Osteocyte (in vitro differentiated cells): ENCODE measurements at places on chromosomes 1 and 21. TPM values are rescaled to one million over a fixed set of nuclear protein-coding genes. Genes with fewer than 3 reads are reported as not detected.

DNA sequence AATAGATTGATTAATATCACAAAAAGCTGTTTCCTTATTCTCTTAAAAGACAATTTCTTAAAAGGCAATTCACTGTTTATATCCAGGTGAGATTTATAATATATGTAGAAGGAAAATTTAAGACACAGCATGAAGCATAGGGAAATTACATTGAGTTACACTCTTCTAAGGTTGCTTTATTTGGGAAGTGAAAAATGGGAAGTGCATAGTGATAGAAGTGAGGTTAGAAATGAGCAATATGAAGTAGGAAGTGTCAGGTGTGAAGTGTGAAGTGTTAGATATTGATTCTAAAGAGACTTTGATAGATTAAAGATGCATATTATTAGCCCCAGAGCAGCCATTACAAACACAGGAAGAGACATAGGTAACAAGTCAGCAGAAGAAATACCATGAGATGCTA is 40.3 kb downstream of the FH start:
- H3K27ac ChIP-seq = no peak overlapping the region
- H3K36me3 ChIP-seq = no peaks in the 10 kb centered on the region
- no peak for DNase-seq
- H3K4me1 ChIP-seq = peaks cover 31% of the 10 kb centered on the region
- H3K4me3 ChIP-seq = no peak overlapping the region

DNA sequence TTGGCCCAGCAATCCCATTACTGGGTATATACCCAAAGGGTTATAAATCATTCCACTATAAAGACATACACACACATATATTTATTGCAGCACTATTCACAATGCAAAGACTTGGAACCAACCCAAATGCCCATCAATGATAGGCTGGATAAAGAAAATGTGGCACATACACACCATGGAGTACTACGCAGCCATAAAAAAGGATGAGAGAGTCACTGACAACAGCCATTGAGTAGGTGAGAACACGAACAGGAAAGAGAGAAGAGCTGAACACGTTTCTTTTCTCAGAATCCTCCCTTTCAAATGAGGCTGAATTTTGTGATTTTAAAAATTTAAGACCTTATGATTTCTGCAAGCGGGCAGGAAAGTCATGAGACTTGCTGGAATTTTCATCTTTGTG is 10.1 kb upstream of the RABGAP1L start:
- peaks cover 6% of the 10 kb centered on the region for H3K4me1 ChIP-seq
- no peak for DNase-seq
- H3K27me3 ChIP-seq = peaks cover 8% of the 10 kb centered on the region
- no peaks in the 10 kb centered on the region for H3K36me3 ChIP-seq
- no peak overlapping the region for H3K27ac ChIP-seq

- no peak overlapping the region for H3K27ac ChIP-seq
- no peaks in the 10 kb centered on the region for H3K36me3 ChIP-seq
- H3K4me1 ChIP-seq = peaks cover 15% of the 10 kb centered on the region
- DNase-seq = no peak
- H3K27me3 ChIP-seq = no peaks in the 10 kb centered on the region
Measured at GRCh38 chr1:3588395-3588794, 22.9 kb downstream of the MEGF6 start.

DNA sequence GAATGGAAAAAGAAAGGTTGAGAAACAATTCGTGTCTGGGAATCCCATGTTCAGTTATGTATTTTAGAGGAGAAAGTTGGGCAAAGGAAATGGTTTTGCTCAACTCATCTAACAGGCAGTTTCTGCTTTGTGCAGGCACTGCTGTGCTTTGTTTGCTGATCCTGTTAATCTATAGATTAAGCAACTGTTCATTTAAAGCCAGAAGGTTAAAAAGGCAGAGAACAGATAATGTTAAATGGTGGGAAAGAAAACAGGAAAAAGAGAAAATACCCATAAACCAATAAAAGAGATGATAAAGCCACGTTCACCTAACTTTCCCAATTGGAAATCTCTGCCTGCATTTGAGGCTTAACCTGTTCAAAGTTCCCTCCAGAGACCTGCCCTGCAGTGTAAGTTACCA is 70.0 kb downstream of the APP start:
- H3K27me3 ChIP-seq = no peaks in the 10 kb centered on the region
- no peak for DNase-seq
- no peak overlapping the region for H3K4me3 ChIP-seq
- peaks cover 13% of the 10 kb centered on the region for H3K36me3 ChIP-seq

DNA sequence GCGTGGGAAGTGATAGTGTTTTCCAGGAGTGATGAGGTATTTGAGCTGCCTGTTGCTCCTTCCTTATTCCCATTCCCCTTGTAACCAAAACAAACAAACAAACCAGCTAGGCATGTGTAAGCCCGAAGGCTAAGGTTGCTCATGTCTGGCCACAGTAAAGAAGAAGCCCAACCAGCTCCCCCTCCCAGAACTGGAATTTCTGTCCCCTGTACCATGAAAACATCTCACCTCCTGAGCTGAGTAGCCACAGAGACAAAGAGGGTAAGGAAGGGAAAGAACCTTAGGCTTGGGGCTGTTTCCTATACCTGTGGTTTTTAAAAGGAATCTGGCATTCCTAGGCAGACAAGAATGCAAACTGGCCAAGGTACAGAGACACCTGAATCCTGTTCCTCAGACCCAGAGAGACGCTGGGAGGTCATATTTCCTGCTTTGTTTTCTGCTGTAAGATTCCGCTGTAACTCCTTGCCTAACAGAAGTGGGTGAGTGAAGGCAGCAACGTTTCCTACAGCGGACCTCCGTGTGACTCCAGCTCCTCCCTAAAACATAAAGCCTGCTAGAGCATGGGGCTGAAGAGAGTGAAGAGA is 41.7 kb upstream of the RAB4A start:
- H3K27ac ChIP-seq = no peak overlapping the region
- H3K4me1 ChIP-seq = peaks cover 36% of the 10 kb centered on the region
- H3K36me3 ChIP-seq = no peaks in the 10 kb centered on the region
- peaks cover 42% of the 10 kb centered on the region for H3K27me3 ChIP-seq
- DNase-seq = no peak
- no peak overlapping the region for H3K4me3 ChIP-seq

GRCh38 chr1:9505143-9505542 is 34.1 kb upstream of the SLC25A33 start:
- H3K27me3 ChIP-seq = peaks cover 9% of the 10 kb centered on the region
- H3K27ac ChIP-seq = no peak overlapping the region
- H3K4me1 ChIP-seq = no peaks in the 10 kb centered on the region
- H3K4me3 ChIP-seq = no peak overlapping the region

- no peaks in the 10 kb centered on the region for H3K4me1 ChIP-seq
- no peak overlapping the region for H3K27ac ChIP-seq
- H3K36me3 ChIP-seq = peaks cover 3% of the 10 kb centered on the region
Measured at GRCh38 chr1:43904660-43905551, 28.7 kb upstream of the ARTN start.

DNA sequence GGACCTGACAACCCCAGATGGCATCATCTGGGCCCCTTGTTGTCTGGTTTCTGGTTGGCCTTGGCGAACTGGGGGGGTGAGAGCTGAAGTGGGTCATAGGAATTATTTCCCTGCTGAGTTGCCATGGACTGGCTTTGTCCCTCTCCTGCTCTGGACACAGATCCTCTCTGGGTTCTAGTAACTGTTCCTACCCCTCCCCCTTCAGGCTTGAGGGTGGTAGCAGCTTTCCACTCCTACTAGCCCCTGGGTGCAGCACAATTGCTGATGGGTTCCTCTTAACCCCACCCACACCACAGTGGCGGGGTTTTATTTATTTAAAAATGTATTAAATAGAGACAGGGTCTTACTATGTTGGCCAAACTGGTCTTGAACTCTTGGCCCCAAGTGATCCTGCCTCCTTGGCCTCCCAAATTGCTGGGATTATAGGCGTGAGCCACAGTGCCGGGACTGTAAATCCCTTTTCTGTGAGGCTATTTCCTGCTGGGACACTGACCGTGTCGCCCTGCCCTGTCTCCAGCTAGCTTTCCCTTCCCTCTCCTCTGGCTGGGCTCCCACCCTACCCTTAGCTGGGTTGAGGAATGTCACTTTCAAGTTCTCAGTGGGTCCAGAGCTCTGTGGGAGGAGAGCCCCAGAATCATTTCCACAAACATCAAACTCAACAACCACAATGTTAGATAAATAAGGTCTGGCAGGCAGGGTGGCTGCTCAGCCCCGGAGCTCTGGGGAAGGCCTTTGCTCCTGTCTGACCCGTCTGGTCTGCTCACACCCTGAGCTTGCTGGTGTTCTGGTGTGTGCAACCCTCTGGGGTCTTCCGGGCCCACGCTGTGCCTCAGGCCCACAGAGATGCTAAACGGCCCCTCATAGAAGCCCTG is 112.7 kb upstream of the WNT4 start:
- peaks cover under 1% of the 10 kb centered on the region for H3K27me3 ChIP-seq
- H3K36me3 ChIP-seq = no peaks in the 10 kb centered on the region
- peak overlapping the region; percentile 66 for H3K27ac ChIP-seq

GRCh38 chr21:42319376-42319775 is 4.2 kb upstream of the TFF3 start:
- H3K36me3 ChIP-seq = no peaks in the 10 kb centered on the region
- no peak overlapping the region for H3K27ac ChIP-seq
- peaks cover 19% of the 10 kb centered on the region for H3K27me3 ChIP-seq
- no peak overlapping the region for H3K4me3 ChIP-seq
- peak; percentile 78 for DNase-seq

- peaks cover 7% of the 10 kb centered on the region for H3K36me3 ChIP-seq
- no peak for DNase-seq
- H3K4me1 ChIP-seq = peaks cover 68% of the 10 kb centered on the region
- no peaks in the 10 kb centered on the region for H3K27me3 ChIP-seq
- H3K27ac ChIP-seq = no peak overlapping the region
Measured at GRCh38 chr1:211333906-211334305, 7.3 kb downstream of the TRAF5 start.

GRCh38 chr1:70205071-70205433 is 327 bp downstream of the LRRC40 start:
- DNase-seq = no peak
- H3K36me3 ChIP-seq = peaks cover 6% of the 10 kb centered on the region
- no peaks in the 10 kb centered on the region for H3K27me3 ChIP-seq
- peak overlapping the region; percentile 97 for H3K4me3 ChIP-seq
- H3K4me1 ChIP-seq = peaks cover 52% of the 10 kb centered on the region

DNA sequence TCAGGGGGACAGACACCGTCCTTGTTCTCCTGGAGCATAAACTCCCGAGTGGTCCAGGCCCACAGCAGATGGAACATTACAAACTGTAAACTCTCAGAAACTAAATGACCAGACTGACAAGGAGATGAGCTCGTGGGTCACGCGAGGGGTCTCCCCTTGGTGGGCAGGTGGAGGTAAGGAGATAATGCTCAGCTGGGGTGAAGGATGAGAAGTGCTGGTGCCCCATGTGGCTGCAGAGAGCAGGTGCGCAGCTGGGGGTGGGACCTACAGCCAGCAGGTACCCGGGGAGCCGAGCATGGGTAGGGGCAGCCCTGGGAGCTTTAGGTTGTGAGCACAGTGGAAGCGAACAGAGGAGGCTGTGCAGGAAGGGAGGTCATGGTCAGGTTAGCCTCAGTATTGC is 40.1 kb downstream of the AJAP1 start:
- H3K27ac ChIP-seq = no peak overlapping the region
- DNase-seq = no peak
- H3K4me1 ChIP-seq = peaks cover 9% of the 10 kb centered on the region
- no peaks in the 10 kb centered on the region for H3K27me3 ChIP-seq
- no peak overlapping the region for H3K4me3 ChIP-seq
- H3K36me3 ChIP-seq = no peaks in the 10 kb centered on the region

KRTAP12-4 gene
- total RNA-seq = not detected in 2 replicates

CHRM3 gene
- 0.30 and 0.37 TPM in 2 replicates for total RNA-seq

EVA1C gene
- 3.0 and 3.2 TPM in 2 replicates for total RNA-seq

LRRC39 gene
- 0.60 and 0.73 TPM in 2 replicates for total RNA-seq

OR2L3 gene
- not detected in 2 replicates for total RNA-seq

PLD5 gene
- not detected in 2 replicates for total RNA-seq

DISP1 gene
- total RNA-seq = 4.1 and 4.9 TPM in 2 replicates

LMX1A gene
- not detected in 2 replicates for total RNA-seq
